ENCODE measurements at places on chromosomes 3 and 15. TPM values are rescaled to one million over a fixed set of nuclear protein-coding genes. Genes with fewer than 3 reads are reported as not detected.

The ATP8B4 gene
- 3.5 TPM for total RNA-seq

The GOLGA8S gene
- total RNA-seq: not detected

The NDN gene
- total RNA-seq: 7.6 TPM

The PSTPIP1 gene
- 2.4 TPM for total RNA-seq

Data from stomach (tissue), 19 donors.